ENCODE measurements at places on chromosomes 4 and X.

GRCh38 chr4:180261346-180261745 is 1981.9 kb upstream of the TENM3 start:
- DNase-seq: no peak

GRCh38 chr4:182216005-182216404 is 27.2 kb upstream of the TENM3 start:
- no peak for DNase-seq

- no peak for DNase-seq
Observed at GRCh38 chrX:120301960-120302359, 9.3 kb downstream of the TMEM255A start.

- DNase-seq: no peak
Observed at GRCh38 chr4:81738891-81739290, 267.2 kb upstream of the RASGEF1B start.

- DNase-seq: no peak
Observed at GRCh38 chr4:83121246-83121645, 6.7 kb upstream of the PLAC8 start.

GRCh38 chrX:11531226-11531625 is 134.5 kb downstream of the ARHGAP6 start:
- no peak for DNase-seq

DNA sequence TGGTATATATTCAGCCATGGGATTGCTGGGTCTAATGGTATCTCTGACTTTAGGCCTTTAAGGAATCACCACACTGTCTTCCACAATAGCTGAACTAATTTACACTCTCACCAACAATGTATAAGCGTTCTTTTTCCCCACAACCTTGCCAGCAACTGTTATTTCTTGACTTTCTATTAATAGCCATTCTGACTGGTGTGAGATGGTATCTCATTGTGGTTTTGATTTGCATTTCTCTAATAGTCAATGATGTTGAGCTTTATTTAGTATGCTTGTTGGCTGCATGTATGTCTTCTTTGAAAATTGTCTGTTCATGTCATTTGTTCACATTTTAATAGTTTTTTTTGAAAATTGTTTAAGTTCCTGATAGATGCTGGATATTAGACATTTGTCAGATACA is 235.2 kb downstream of the HEPH start:
- no peak for DNase-seq

GRCh38 chr4:80926891-80927290 is 103.6 kb upstream of the BMP3 start:
- no peak for DNase-seq

- DNase-seq: no peak
Observed at GRCh38 chr4:5126231-5126630, 75.0 kb downstream of the STK32B start.

DNA sequence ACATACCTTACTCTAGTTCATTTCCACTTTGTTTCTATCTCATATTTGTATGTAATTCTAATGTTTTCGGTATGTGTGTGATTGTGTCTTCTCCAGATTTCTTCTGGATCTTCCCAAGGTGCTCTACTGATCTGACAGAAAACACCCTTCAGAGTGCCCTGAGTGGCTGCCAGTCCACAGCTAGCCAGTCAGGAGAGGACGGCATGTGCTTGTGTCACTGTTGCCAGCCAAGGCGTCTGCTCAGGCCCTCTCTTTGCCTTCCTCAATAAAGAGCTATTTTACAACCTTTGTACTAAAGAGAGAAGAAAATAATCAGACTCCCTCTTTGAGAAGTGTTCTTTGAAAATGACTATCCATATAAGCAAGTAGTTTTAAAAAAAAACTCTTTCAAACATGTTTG is 29.0 kb downstream of the CD99L2 start:
- DNase-seq: no peak

GRCh38 chr4:78423790-78424189 is 127.8 kb upstream of the ANXA3 start:
- no peak for DNase-seq

GRCh38 chr4:151004222-151004621 is 10.9 kb downstream of the LRBA start:
- DNase-seq: no peak

DNA sequence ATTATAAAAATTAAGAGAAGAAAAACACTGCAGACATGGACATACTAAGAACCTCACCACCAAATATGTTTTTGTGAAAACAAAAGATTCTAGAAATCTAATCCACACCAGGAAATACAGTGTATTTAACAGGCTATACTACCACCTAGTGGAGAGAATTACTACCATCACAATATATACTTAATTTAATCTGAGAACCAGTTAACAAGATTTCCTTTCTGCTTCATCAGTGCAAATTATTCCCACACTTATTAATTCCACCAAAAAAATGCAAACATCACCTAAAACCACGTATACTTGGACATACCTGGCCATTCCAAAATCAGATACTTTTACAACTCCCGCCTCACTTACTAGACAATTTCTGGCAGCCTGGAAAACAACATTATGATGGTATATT is 7.0 kb upstream of the TXK start:
- DNase-seq: no peak

DNA sequence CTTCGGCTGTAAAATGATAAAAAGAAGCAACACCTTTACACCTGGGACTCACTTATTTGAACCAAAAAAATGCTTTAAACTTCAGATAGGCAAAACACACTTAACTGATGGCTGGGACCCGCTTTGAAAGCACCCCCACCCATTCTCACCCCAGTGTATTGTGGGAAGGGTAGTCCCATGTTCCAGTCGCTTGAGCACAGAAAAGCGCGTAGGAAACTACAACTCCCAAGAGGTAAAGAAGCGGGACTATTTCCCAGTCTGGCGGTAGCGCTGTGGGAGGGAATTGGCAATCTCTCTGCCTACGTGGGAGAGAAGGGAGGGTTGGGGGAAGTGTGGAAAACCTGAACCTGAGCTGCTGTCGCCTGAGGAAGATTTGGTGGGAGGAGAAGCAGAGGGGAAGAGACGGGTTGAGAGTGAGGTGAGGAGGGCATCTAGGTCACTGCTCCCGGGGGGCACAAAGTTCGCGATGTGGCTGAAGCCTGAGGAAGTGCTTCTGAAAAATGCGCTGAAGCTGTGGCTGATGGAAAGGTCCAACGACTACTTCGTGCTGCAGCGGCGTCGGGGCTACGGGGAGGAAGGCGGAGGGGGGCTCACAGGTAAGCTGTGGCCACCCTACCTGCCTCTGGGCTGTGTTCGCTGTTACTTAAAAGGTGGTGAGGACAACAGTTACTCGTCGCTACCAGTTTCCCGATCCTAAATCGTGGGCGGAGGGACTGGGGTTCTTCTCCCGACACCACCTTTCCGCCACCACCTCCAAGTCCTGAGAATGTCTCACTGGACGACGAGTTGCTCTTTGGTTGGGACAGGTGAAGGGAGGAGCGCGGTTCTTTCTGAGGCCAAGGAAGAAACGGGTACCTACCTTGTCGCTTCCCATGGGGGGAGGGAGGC is at the start of gene TBC1D8B:
TSS of gene TBC1D8B (plus strand) at position 286 of the 888 bp plus-strand sequence. CDS start at position 467, 181 bp downstream.
- no peak for DNase-seq

DNA sequence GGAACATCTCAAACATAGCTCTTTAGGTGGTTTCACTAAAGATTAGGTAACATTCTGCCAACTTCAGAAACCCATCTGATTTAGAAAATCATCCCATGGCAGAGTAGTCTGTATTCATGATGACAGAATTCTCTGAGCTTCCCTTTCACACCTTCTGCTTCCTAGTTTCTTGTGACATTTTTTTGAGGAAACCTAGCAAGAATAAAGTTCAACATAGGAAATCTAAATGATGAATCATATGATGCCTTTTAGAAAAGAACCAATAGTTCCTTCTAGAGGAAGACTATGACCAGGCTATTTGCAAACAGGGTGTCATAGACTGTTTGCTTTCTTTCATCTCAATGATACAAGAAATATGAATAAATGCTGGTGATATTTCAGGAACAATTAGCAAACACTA is 49.8 kb upstream of the CAMK2D start:
- no peak for DNase-seq

DNA sequence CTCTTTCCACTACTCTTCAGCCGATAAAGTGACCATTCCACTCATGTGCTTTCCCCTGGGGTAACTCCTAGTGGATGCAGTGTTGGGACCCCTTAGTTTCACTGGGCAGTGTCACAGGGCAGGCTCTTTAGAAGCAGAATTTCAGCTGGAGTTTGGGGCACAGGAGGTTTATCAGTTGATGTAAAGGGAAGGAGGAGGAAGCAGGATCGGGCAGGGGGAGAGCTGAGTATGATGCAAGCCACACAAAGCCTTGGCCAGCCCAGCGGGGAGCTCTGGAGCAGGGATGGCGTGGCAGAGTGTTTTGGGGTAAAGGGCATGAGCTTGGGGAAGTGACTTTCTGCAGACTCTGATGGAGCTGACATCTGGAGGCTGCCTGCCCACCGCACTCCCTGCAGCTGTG is 19.3 kb downstream of the WDR13 start:
- no peak for DNase-seq

DNA sequence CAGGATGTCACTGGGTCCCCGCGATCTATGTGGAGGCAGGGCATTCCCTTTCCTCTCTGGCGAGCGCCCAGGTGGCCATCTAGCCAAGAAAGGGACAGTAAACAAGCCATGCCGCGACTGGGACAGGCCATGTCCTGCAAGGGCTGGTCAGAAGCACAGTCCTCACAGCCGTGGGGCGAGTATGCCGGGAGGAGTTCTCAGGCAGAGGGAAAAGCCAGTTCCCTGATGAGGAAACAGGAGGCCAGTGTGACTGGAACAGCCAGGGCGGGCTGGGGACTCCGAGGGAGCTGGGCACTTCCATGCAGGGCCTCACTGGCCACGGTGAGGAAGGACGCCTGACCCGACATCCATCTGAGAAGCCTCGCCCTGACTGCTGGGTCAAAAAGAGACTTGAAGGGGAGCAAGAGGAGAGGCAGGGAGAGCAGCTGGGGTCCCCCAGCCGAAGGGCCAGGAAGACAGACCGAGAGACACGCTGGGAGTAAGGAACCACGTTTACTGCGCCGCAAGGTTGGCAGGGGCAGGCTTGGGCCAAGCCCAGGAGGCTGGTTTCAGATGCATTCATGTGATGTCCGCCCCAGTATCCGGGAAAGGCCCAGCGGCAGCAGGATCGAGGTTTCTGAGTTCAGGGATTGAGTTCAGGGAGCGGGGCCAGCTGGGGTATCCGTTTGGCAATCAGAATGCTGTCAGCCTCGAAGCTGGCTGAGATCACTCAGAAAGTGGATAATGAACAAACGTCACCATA is 15.0 kb downstream of the CFAP99 start:
- DNase-seq: no peak

DNA sequence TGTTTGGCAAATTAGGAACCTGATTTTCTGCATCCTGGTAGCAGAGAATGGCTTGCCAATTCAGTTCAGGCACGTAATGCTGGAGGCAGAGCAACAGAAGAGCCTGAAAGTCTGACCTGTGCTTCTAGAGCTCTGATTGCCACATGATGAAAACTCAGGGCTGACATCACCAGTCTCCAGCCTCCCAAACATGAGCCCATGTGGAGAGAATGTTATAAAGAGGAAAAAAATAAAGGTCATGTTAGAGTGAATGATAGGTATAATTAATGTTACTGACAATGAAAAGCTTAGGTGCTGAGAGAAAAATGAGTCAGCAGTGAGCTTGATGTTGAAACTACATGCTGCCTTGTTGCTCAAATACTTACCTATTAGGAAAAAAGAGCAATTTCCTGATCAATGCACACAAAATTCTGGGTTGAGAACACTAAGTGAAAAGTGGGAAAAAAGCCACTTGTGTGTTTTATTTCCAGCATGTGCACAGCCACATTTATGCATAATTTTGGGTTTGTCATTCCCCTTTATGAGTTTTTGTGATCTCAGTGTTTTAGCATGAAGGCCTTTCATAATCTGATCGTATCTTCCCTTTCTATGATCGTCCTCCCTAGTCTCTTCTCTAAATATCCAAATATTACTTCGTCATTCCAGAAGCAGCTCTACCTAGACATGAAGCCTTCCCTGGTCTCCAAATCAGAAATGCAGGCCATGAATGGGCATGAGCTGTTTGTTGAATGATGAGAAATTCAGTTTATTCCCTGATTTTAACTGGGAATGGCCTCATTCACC is 113.3 kb upstream of the CPEB2 start:
- DNase-seq: no peak

DNA sequence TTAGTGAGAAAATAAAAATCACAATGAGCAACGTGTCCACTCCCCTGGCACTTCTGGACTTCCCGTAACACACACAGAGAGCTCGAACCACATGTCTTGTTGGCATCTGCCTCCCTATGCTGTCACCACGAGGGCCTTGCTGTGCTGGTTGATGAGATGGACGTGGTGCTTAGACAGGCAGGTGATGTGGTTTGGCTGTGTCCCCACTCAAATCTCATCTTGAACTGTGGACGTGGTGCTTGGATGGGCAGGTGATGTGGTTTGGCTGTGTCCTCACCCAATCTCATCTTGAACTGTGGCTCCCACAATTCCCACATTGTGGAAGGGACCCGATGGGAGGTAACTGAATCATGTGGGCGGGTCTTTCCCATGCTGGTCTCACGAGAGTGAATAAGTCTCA is 40.0 kb downstream of the FGFRL1 start:
- no peak for DNase-seq

DNA sequence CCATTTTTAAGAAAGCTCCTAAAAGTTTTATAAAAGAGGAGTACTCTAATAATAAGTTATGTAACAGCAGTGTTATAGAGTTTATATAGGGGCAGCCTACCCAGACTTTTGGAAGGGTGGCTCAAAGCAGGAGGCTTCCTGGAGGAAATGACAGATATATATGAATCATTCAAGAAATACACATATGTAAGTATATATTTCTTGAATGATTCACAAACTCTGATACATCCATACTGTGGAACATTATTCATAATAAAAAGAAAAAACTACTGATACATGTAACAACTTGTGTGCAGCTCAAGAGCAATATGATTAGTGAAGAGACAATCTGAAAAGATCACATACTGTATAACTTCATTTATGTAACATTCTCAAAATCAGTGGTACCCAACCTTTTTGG is 166.2 kb downstream of the WDFY3 start:
- no peak for DNase-seq

GRCh38 chr4:3660928-3661515 is 105.2 kb upstream of the ADRA2C start:
- no peak for DNase-seq

DNA sequence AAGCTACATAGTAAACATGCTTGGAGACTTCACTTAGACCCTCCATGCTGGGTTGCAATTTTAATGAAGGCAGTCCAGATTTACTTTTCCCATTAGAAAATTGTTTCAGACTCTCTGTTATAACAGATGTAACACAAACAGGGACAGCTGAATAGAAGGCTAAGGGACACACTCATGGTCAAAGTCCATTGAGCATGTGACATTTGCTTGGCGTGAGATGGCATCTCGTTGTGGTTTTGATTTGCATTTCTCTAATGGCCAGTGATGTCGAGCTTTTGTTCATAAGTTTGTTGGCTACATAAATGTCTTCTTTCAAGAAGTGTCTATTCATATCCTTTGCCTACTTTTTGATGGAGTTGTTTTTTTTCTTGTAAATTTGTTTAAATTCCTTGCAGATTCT is 358.2 kb upstream of the CLNK start:
- DNase-seq: no peak

GRCh38 chrX:40843643-40844042 is 108.3 kb upstream of the MED14 start:
- DNase-seq: no peak

Measured in GM19239 (cell line).